CD4-positive, alpha-beta T cell treated with Interleukin-15 for 4 hours (primary cell): ENCODE measurements at places on chromosomes 12 and 14.

GRCh38 chr14:73105727-73106126 is 30.6 kb upstream of the PSEN1 start:
- DNase-seq = no peak

DNA sequence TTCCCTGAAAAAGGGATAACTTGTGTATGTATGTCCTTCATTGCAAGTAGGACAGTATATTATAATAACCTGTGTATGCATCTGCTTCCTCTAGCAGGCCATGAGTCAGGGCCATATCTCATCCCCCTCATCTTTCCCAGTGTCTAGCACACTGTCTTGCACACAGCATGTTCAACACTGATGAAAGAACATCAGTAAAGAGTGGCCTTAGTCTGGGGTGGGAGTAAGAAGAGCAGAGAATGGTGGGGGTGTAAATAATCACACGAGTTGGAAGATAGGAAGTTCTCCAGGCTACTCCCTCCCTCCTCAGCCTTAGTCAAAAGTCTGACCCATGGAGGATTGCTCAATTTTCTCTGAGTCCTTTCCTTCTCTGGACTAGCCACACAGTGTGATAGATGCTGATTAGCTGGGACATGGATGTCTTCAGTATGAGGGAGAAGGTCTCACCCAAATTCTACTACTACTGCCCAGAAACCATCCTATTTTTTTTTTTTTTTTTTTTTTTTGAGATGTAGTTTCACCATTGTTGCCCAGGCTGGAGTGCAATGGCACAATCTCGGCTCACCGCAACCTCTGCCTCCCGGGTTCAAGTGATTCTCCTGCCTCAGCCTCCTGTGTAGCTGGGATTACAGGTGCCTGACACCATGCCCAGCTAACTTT is 14.6 kb upstream of the SP1 start:
- no peak for DNase-seq

- DNase-seq = no peak
Measured at GRCh38 chr12:132180648-132181546, 36.6 kb downstream of the NOC4L start.

DNA sequence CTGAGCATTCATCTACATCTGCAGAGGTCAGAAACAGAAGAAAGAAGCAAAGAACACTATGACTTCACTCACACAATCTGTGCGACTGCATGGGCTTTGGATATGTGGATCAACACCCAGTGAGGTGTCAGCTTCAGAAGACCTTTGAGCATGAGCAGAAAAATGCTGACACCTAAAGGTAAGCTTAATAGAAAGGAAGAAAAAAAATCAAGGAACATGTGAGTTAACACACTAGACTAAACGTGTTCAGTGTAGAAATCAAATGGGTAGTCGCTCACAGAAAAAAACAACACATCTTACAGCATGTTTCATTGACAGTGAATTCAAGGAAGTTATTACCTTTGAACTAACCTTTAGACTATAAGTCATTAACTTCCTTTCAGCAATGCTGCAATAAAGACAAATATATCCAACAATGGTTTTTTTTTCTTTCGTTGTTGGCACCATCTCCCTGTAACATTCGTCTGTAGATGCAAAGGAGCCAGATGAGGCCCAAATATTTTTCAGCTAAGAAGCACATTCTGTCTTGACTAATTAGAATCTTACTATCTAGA is 30.9 kb downstream of the RTRAF start:
- DNase-seq = no peak
